GM03348 (cell line): ENCODE measurements at places on chromosomes 11 and 22.

- DNase-seq: no peak
These were observed 48.5 kb upstream of the HSPA8 start for GRCh38 chr11:123110397-123110796.

- peak; percentile 33 for DNase-seq
These were observed 193.6 kb downstream of the FAM76B start for GRCh38 chr11:95595973-95596489.

- DNase-seq: peak; percentile 59
These were observed 28.5 kb downstream of the MAML2 start for GRCh38 chr11:96314326-96315020.

DNA sequence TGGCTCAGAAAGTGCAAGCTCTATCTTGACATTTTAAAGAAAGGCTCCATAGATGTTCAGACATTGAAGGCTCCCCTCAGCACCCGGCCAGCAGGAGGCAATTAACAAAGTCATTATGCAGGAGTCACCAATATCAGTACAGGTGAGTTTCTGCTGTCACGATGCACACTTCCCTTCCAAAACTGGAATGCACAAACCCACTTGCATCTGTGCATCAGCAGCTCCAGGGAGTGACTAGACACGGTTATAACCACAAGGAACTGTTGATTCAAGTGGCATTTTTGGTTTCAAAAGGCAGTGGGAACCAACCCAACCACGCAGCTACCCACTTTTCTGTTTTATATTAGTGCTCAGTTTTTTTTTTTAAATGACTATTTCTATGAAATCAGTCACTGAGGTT, 293.9 kb upstream of the NARS2 start:
- DNase-seq: no peak

GRCh38 chr22:43110444-43110926, at the start of gene BIK:
Gene BIK (plus strand): TSS chr22:43110750. CDS start chr22:43124023, 13,273 bp downstream.
- peak; percentile 71 for DNase-seq

GRCh38 chr11:8232849-8233606, 30.6 kb downstream of the LMO1 start:
- DNase-seq: no peak

DNA sequence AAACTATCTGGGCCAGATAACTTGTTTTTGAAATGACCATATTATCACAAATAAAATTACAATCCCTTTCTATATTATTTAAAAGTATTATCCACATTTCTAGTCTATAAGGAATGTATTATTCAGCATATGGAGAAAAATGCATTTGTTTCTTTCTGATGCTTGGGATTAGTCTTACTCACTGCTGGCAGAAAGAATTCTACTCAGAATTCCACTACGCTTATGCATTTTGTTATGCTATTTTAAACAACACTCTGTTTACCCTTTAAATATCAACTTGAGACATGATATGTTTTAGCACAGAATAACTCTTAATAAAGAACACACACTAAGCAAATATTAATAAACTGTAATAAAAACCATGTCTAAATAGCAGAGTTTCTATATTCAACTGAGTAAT, 77.6 kb upstream of the ANO3 start:
- DNase-seq: no peak

DNA sequence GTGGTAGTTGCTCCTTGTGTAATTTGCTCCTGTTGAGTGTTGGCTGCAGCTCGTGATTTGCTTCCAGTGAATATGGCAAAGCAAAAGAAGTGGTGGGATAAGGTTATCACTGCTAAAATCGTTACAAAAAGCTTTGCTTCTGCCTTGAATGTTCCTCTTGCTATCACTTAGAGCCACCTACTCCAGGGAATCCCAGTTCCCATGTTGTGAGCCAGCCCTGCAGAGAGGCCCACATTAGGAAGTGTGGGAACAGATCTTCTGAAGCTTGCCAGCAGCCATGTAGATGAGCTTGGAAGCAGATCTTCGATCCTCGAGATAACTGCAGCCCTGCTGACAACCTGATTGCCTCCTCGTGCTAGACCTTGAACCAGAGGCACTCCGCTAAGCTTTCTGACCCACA, 71.0 kb downstream of the SPECC1L start:
- DNase-seq: no peak

- no peak for DNase-seq
These were observed 6.4 kb upstream of the KRTAP5-10 start for GRCh38 chr11:71558996-71559395.

- no peak for DNase-seq
These were observed 981.3 kb downstream of the OPCML start for GRCh38 chr11:132551016-132551415.

DNA sequence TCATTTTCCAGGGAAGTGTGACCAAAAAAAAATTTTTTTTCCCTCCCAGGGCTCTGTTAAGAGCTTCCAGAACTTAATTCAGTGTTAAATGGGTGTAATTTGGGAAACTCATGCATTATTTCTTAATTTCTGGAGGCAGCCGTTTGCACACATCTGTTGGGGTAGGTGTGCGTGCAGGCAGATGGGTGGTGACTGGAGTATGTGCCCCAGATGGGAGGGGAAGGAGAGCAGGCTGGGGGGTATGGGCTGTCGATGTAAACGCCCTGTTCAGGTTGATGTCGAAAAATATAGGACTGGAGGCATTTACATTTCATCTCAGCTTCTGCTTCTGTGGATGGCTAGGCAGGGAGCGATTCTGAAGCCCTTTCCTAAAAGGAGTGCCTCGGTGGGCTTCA, 13.7 kb upstream of the SHISAL1 start:
- DNase-seq: peak; percentile 45

- DNase-seq: peak; percentile 71
These were observed 403 bp upstream of the SBF2 start for GRCh38 chr11:10294290-10294953.

DNA sequence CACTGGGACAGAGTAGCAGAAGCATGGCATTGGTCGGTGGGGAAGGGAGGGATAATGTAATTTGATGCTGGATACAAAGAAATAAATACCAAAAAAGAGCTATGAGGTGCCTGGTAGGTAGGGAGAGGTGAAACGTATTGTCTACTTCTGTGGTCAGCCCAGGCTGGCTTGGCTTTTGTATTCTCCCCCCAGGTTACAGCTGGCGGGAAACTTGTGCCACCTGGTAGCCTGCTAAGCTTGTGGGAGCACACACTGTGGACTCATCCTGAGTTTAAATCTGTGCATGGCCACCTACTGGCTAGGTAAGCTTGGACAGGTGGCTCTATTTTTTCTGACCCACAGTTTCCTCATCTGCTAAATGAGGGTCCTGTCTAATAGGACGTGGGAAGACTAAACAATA, 165.2 kb upstream of the E2F8 start:
- DNase-seq: no peak

DNA sequence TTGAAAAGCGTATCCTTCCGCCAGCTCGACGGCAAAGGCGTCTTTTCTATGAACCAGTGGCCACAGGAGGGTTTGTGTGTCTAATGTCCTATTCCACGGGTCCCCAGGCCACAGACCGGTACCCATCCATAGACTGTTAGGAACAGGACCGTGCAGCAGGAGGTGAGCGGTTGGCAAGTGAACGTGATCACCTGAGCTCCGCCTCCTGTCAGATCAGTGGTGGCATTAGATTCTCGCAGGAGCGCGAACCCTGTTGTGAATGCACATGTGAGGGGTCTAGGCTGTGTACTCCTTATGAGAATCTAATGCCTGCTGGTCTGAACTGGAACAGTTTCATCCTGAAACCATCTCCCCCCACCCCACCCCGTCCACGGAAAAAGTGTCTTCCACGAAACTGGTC, 62.7 kb upstream of the KCNQ1OT1 start:
- DNase-seq: no peak

DNA sequence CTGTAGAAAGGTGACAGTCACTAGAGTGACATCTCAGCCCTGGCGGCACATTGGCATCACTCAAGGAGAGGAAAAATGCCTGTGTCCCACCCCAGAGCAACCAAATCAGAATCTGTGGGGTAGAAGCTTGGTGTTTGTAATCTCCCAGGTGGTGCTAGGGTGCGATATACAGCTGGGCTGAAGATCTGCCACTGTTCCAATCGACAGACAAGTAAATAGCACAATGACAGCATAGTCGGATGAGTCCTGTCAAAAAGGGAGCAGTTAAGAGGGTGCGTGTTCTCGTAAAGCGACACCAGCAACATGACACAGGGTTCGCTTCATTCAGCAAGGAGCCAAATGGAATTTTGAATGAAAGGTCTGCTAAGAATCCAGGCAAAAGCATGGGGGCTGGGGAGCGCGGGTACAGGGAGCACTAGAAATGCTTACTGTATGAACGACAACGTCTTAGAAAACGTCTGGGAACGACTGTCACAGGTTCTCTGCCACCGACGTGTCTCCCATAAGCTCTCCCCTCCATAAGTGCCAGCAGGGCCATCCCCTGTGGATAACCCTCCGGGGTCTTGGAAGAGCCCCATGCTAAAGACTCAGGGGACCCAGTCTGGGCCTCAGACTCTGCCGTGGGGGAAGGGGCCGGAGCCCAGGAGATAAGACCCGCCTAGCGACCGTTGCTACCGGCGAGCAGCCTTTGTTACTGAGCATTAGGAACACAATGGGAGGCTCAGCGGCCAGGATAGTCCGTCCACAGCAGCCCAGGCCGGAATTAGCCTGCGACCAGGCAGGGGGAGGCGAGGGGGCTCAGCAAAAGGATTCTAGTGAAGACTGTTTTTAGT, 20.8 kb downstream of the ADA2 start:
- no peak for DNase-seq

DNA sequence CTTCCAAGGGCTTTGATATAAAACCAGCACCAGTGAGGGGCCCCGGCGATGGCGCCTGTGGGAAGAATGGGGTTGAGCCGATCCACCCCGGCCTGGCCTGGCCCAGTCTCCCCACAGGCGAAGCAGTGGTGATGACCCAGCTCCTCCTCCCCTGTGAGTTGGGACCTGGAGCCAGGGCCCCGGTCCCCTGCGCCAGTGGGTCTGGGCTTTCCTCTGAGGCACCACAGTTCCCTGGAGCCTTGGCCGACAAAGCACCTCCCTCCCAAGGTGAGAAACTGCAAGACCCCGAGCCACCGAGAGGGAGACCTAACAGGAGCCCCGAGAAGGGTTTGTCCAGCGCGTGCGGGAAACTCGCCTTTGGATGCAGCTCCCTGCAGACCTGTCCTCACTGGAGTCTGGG, 942.9 kb downstream of the BRD1 start:
- DNase-seq: no peak

DNA sequence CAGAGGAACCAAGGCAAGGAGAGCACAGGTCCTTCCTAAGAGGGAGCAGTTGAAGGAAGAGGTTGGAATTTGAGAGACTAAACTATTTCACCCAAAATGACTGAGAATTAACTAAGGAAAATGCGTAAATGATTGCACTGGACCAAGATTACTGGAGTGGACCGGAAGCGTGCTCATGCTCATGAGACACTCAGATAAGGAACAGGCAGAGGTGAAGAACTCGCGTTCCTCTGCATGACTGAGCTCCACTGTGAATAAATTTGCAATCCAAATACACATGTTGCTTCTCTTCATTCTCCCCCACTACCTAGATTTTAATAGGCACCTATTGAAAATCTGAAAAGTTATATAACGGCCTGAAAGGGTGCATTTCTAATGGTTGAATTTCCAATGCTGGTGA, 207.0 kb downstream of the KIRREL3 start:
- no peak for DNase-seq

DNA sequence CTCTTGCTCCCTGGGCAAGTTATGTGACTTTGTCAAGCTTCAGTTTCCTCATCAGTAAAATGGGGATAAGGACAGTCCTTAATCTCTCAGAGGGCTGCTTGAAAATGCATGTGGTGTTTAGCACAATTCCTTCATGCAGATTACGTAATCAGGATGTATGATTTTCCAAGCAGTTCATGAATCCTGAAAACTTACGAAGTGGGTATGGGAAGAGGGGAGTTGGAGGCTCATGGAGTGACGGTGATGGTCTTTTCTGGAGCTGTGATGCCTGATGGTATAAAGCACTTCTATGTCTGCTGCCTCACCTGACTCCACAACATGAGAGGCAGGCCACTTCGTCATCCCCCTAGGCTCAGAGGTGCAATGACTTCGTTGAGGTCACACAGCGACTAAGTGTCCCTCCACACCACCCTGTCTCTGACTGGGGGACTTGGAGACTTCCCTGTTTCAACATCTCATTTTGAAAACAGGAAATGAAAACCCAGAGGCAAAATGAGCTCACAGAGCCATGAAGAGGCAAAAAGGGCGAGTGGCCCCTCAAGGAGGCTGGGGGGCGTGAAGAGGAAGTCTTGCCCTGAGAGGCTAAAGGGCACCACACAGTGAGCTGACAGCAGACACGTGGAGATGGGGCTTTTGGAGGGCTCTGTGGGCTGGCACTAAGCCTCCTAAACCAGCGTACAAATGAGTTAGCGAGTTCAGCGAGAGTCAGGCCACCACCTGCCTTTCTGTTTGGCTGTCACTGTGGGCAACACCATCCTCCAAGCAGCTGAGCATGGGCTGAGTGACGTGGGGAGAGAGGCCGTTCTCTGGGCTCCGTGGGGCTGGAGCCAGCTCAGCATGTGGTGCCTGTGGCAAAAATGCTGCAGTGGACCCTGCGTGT, 10.1 kb downstream of the MCM5 start:
- DNase-seq: no peak

DNA sequence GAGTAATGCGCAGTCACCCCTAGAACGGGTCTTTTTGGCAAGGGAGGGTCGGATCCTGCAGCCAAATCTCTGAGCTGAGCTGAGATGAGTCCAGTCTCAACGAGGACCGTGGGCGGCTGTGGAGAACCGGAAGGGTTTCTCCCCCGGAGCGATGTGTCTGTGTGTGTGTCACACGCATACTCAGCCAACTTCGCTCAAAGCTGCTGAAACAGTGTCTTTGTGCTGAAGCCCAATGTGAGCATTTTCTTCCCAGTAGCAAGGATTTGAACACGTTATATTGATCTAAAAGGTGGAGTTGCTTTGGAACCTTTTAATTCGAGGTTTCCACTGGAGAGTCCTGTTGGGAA, 1.4 kb upstream of the CELSR1 start:
- DNase-seq: peak; percentile 76

- DNase-seq: no peak
These were observed 114.6 kb upstream of the GRK3 start for GRCh38 chr22:25449781-25450317.

GRCh38 chr11:43866520-43866919, 14.1 kb upstream of the ALKBH3 start:
- no peak for DNase-seq

DNA sequence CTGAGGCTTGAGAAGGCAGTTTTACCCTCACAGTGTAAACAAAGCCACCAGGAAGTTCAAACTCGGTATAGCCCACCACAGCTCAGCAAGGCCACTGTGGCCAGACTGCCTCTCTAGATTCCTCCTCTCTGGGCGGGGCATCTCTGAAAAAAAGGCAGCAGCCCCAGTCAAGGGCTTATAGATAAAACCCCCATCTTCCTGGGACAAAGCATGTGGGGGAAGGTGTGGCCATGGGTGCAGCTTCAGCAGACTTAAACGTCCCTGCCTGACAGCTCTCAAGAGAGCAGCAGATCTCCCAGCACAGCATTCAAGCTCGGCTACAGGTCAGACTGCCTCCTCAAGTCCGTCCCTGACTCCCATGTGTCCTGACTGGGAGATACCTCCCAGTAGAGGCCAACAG, 69.7 kb downstream of the TTC28 start:
- DNase-seq: no peak

- no peak for DNase-seq
These were observed 13.0 kb downstream of the PKNOX2 start for GRCh38 chr11:125177543-125177942.

- DNase-seq: no peak
These were observed 117.6 kb downstream of the ARHGAP8 start for GRCh38 chr22:44870021-44870420.
